ENCODE measurements at places on chromosomes 11 and 22.

DNA sequence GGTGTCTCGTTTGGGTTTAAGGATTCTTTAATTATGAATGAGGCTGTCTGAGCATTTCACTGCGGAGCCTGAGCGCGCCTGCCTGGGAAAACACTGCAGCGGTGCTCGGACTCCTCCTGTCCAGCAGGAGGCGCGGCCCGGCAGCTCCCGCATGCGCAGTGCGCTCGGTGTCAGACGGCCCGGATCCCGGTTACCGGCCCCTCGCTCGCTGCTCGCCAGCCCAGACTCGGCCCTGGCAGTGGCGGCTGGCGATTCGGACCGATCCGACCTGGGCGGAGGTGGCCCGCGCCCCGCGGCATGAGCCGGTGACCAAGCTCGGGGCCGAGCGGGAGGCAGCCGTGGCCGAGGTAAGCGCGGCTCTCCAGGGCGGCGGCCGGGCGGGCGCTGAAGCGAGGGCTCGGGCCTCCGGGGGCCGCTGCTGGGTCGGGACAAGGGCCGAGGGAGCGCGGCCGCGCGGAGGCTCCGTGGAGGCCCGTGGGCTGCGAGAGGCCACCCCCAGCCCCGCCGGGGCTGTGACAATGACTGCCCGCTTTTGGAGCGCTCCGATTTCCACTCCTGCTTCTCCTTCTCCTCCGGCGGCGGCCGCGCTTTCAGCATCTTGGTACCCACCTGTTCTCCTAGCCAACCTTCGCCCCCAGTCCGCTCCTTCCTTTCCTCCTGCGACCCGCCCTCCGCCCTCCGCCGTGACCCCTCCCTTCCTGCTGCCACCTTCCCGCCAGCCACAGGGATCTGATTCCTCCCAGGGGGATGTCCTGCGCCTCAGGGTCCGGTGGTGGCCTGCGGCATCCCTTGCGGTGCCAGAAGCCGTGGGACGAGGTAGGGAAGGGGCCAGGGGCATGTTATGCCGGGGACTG, at the start of gene EXT2:
TSS of gene EXT2 (plus strand) at position 173 of the 854 bp plus-strand sequence. CDS start 12,035 bp downstream, outside the sequence.
- DNase-seq = peak; percentile 79

DNA sequence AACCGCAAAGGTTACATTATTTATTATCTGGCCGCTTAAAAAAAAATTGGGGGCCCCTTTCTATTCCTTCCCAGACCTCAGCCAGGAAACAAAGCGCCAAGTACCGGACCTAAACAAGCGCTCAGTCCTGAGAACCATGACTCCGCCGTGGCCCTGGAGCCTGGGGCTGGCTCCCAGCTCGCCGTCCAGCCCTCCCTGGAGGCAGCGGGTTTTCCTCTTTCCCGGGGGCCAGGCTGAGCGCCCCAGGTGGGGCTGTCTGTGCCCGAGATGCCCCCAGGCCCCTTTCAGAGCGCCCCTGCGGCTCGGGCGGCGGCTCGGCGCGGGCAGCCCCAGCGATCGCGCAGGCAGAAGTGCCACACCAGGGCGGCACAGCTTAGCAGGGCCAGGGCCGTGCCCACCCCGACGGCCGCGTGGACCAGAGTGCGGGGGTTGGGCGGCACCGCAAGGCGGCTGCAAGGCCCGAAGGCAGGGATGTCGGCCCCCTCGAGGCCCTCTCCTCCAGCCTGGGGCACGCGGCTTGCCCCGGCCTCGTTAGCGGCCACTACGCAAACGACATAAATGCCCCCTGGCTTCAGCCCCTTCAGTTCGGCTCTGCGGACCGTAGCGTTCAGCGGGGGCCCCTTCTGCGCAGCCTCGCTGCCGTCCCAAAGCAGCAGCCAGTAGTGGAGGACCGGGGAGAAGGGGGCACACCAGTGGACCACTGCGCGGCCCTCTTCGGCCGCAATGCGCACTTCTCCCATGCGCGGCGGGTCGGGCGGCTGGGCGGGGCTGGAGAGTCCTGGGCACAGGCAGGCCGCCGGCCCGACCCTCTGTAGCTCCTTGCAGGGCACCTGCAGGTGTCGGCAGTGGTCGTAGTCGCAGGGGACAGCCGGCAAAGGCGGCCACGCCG, 1.6 kb downstream of the LRRN4CL start:
- no peak for DNase-seq

GRCh38 chr11:125165111-125165842, 726 bp downstream of the PKNOX2 start:
- DNase-seq = no peak

DNA sequence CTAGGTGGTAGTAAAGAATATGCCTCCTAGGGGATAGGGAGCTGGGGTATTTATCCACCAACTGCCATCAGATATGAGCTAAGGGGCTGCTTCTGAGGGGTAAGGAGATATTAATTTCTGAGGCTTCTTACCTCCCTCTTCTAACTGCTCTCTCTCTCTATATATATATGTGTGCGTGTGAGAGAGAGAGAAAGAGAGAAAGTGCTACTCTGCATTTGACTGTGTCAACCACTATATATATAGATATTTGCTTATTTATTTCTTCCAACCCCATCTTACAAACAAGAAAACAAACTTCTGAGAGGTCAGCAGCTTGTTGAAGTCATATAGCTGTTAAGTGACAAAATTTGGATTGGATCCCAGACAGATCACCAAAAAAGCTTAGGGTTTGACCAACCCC, 5.9 kb upstream of the HEPACAM start:
- DNase-seq = no peak

DNA sequence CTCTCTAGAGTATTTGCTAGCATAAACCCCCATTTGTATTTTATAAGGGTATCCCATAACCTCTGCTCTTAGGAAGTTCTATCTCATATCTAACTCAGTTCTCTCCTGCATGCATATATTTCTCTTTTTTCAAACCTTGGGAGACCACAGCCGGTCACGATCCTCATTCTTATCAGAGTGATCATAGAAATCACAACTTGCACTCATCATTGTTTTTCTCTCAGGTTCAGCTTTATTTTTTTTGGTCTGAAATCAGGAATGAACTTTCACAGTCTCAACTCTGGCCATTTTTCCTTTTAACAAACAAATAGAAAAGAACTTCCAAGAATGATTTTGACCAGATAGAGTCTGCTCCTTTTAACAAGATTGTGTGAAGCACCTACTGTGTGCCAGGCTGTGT, 98.6 kb upstream of the BLID start:
- DNase-seq = no peak

DNA sequence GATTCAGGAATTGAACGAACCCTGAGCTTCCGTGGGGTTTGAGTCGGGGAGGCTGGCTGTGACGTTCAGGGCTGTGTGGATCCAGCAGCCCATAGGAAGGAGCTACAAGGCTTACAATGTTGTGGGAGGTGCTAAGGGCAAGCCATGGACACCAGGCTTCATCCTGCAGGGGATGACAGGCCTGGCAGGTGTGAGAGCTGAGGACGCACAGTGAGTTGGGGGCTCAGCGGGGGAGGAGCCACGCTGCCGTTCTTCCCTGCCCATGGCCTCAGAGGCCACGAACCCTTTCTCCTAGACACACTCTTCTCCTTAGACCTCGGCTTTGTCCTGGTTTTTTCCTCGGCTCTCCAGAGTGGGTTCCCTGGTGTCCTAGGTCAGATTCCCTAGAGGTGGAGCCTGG, 113.3 kb upstream of the SLC22A12 start:
- DNase-seq = no peak

DNA sequence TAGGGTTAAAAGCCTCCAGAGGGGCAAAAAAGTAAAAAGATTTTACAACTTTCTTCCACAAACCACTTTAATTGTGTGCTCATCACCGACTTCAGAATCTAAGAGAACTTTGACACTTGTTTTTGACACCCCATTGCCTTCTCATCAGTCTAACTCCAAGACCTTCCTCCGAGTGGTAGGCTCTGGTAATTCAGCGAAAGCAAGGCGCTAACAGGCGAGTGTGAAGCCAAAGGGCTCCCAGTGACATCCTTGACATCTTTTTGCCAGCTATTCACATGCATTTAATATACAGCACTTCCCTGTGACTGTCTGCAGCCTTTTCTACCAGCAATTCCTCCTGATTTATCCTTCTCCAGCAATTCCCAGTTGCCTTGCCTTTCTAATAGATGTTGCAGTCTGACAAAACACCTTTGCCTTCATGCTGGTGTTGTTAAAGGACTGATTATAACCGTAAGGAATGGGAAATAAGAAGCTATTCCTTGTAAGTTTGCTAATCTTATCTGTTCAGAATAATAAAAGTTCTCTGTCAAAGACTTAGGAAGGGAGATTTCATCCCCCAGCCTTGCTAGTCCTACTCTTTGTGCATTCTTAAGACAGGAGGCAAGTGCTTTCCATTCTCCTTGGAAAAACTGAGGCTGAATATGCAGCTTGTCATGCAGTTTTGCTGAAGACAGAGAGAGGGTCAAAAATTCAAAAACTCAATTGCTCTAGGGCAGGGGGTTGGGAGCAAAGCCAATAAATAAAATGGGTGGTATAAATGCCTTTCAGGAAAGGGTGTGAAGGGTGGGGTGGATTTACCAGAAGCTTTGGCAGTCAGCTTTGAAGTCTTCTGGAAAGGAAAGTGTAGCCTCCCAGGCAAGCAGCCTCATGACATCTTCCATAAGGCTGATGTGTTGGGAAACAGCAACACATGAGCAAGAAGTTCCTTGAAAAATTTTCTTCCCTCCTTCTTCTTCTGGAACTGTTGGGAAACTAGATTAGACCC, 39.1 kb downstream of the SNX19 start:
- DNase-seq = no peak

GRCh38 chr11:118763041-118763440, 27.9 kb downstream of the DDX6 start:
- no peak for DNase-seq

- DNase-seq = no peak
Observed at GRCh38 chr11:131464461-131464860, 94.0 kb downstream of the NTM start.

- DNase-seq = no peak
Observed at GRCh38 chr11:74980634-74981033, 8.1 kb upstream of the NEU3 start.

- DNase-seq = no peak
Observed at GRCh38 chr22:39814899-39815298, 78.7 kb downstream of the ENTHD1 start.

GRCh38 chr22:45413013-45413367, 409 bp downstream of the SMC1B start:
- no peak for DNase-seq

- DNase-seq = no peak
Observed at GRCh38 chr11:91308069-91308468, 916.5 kb upstream of the FAT3 start.

GRCh38 chr11:130548491-130548833, 100.0 kb downstream of the ADAMTS15 start:
- DNase-seq = no peak

DNA sequence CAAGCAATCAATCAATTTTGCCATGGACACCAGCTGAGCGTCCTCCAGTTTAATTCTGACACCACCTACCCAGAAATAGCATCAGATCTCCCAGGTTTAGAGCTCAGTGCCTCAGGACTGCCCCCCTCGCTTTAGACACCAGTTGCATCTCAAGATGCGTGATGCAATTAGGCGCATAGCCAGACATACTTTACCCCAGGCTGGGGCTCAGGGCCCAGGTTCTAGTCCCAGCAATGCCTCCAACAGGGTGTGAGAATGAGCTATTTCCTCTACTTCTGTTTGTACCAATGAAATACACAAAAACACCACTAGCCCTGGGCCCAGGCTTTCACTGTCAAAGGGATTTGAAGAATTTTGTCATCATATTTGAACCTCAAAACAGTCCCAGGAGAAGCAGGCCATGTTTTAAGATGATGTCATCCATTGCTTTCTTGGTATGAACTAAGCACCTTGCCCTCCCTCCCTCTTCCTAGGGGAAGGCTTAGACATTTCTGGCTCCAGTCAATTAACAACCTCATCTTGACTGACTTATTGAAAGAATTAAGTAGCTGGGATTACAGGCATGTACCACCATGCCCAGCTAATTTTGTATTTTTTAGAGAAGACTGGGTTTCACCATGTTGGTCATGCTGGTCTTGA, 61.5 kb upstream of the INCENP start:
- DNase-seq = no peak

DNA sequence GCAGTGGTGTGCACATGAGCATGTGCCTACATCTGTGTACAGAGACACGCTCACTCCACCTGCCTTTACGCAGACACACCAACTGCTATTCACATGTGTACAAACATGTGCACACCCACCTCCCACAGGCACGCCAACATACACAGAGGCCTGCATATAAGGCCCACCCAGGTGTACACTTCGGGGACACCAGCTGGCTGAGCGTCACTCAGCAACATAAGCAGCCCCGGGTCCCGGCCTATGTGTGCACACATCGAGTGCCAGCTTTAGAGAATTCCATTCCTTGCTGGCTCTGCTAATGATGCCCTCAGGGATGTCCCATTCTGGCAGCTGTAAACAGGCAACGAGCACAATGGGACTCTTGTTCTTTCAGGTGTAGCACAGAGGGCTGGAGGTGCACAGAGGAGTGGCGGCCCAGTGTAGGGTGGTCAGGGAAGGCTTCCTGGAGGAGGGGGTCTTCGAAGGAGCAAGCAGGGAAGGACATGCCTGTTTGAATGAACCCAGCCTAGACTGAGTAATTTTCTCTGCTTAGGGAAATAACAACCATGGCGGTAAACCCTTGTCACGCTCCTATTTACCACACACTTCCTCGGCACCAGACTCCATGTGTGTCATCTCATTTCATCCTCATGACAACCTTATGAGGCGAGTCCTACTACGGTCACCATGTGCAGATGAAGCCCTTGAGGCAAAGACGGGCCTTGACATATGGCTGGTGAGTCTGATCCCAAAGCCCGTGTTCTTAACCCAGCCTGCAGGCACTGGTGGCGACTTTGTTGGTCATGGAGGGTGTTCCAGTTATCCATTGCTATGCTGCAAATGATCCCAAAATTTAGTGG, 35.1 kb downstream of the RPL3 start:
- no peak for DNase-seq

- no peak for DNase-seq
Observed at GRCh38 chr11:117761993-117762392, 35.0 kb downstream of the DSCAML1 start.

DNA sequence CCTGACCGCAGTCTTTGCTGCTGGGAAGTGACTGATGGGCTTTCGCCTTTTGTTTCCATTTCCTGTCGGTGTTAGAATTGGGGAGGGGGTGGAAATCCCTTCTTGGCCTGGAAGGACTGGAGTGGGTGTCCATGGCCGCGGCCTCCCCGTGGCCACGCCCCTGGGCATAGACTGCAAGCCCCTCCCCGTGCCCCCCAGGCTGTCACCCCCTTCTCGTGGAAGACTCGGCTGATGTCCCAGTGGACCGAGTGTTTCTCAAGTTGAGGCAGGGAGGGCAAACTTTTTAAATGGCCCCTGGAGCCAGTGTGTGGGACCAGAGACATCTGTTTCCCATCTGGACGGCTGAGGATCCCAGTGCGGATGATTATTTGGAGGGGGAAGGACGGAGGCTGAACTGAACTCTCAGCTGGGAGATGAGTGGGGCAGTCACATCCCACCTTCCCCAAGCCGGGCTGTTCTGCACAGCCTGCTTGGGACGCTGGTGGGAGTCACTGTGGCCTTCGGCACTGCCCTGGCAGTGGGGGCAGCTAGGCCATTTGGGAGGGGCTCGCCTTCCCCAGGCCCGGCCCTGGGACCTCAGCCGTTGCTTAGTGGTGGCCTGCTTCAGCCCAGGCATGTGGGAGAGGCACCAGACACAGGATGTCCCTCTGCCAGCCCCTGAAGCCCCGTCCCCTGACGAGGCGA, 1.6 kb downstream of the CD81 start:
- DNase-seq = no peak

Data from substantia nigra (tissue), 51 donors.